ENCODE measurements at places on chromosomes 3 and 15. TPM values are rescaled to one million over a fixed set of nuclear protein-coding genes. Genes with fewer than 3 reads are reported as not detected.

DNA sequence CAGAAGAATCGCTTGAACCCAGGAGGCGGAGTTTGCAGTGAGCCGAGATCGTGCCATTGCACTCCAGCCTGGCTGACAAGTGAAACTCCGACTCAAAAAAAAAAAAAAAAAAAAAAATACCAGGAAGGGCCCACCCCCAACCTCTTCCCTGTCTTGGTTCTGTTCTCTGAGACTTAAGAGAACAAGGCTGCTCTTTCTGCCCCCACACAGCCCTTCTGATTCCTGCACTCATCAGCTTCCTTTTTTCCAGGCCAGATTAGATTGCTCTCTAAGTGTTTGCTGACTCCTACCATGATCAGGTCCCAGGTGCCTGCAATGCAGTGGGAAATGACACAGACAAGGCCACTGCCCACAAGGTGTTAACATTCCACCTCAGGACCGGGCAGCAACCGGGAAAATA, 13.0 kb downstream of the TMEM44 start:
- H3K36me3 ChIP-seq, result no peaks in the 10 kb centered on the region
- no peaks in the 10 kb centered on the region for H3K27me3 ChIP-seq
- no peak overlapping the region for H3K27ac ChIP-seq
- H3K4me3 ChIP-seq, result no peak overlapping the region
- H3K4me1 ChIP-seq, result no peaks in the 10 kb centered on the region
- DNase-seq, result no peak

DNA sequence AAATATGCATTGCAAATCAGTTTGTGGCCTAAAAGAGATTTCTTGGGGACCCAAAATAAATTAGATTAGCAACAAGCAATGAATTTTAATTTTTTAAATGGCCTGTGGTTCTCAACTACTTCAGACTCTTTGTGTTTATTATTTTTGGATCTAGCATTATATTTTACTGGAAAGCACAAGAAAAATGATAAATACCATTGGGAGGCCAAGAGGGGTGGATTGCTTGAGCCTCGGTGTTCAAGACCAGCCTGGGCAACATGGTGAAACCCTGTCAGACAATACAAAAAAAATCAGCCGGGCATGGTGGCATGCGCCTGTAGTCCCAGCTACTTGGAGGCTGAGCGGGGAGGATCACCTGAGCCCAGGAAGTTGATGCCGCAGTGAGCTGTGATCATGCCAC, 13.6 kb downstream of the LACTB start:
- H3K4me1 ChIP-seq, result peaks cover 4% of the 10 kb centered on the region
- no peak overlapping the region for H3K27ac ChIP-seq
- no peaks in the 10 kb centered on the region for H3K27me3 ChIP-seq
- no peaks in the 10 kb centered on the region for H3K36me3 ChIP-seq

- DNase-seq, result no peak
- no peaks in the 10 kb centered on the region for H3K36me3 ChIP-seq
- H3K4me3 ChIP-seq, result no peak overlapping the region
Measured at GRCh38 chr3:67995206-67995605, 340.8 kb upstream of the SUCLG2 start.

DNA sequence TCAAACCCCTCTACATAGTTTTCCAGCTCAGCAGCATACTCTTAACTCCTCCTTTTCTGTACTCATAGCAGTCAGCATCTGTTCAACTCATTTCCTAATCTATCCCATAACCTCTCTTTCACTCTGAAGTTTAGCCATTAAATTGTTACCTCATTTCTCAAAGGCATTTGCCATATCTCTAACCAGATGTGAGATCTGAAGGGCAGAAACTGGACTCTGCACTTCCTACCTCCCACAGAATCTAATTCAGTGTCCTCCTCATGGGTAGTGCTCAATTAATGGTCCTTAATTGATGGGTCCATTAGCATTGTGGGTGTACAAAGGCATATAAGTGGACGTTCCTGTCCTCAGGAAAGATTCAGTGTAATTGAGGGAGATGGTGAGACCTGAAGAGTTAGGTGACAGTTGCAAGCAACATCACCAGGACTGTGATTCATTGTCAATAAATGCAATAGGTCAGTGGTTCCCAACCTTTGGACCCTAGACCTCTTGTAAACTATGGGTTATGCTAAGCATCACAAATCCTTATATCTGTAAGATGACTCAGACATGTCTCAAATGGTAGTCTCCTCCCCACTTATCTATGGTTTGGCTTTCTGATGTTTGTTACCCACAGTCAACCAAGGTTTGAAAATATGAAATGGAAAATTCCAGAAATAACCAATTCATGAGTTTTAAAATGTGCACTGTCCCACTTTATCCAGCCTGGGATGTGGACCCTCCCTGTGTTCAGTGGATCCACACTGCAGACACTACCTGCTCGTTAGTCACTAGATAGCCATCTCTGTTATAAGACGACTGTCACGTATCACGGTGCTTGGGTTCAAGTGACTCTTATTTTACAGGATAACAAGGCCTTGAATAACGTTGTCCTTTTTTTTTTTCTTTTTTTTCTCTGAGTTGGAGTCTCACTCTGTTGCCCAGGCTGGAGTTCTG, 25.0 kb upstream of the UACA start:
- no peaks in the 10 kb centered on the region for H3K27me3 ChIP-seq
- H3K27ac ChIP-seq, result no peak overlapping the region
- DNase-seq, result no peak
- H3K4me1 ChIP-seq, result no peaks in the 10 kb centered on the region
- no peak overlapping the region for H3K4me3 ChIP-seq
- no peaks in the 10 kb centered on the region for H3K36me3 ChIP-seq

- H3K4me1 ChIP-seq, result no peaks in the 10 kb centered on the region
- no peaks in the 10 kb centered on the region for H3K27me3 ChIP-seq
Measured at GRCh38 chr15:55250941-55251340, 38.7 kb downstream of the RAB27A start.

DNA sequence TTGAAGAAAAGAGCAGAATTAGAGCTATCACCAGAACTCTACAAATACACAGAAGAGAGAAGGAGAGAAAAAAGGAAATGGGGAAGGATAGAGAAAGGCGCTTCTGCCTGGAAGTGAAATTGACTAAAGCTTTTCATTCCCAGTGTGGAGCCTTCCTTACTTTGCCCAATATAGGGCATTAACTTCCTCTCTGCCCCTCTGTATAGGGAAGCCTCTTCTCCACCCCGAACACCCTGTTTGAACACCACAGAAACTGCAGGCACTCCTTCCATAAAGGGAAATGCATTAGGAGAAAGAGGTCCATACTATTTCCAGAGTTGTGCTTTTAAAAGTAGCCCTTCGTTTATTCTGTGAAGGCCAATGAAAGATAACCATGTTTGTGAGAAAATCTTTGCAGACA, 248.5 kb downstream of the RAP2B start:
- no peaks in the 10 kb centered on the region for H3K4me1 ChIP-seq
- H3K27ac ChIP-seq, result no peak overlapping the region
- H3K36me3 ChIP-seq, result no peaks in the 10 kb centered on the region
- no peak overlapping the region for H3K4me3 ChIP-seq
- H3K27me3 ChIP-seq, result no peaks in the 10 kb centered on the region

Gene PTX3
- total RNA-seq, result 68.2 TPM

Gene ARL14
- not detected for total RNA-seq

Gene GOLGA6D
- total RNA-seq, result not detected

All from aorta (tissue), 5 donors.